ENCODE measurements at places on chromosomes 3 and 15.

- no peak for DNase-seq
Measured at GRCh38 chr3:151436675-151437446, 24.0 kb downstream of the IGSF10 start.

- no peak for DNase-seq
Measured at GRCh38 chr3:115704661-115705338, 81.5 kb downstream of the GAP43 start.

DNA sequence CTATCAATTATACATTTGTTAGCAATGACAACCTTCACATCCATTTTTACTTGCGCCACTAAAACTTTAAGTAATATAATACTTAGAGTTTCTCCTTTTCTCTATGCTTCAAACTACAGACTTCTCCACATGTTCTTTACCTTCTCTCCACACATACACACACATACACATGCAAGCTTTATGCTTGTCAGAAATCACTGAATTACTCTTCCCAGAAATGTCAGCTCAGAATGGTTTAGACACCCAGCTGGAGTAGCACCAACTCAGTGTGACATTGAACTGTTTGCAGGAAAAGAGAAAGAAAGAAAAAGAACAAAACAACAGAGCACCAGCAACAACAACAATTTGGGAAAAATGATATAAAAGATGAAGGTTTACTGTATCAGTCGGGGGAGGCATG, 20.9 kb downstream of the CBLB start:
- DNase-seq, result no peak

- DNase-seq, result no peak
Measured at GRCh38 chr15:34849364-34849959, 54.1 kb upstream of the ACTC1 start.

GRCh38 chr3:126419886-126420786, 25.4 kb downstream of the CFAP100 start:
- no peak for DNase-seq

- DNase-seq, result no peak
Measured at GRCh38 chr3:53139906-53140846, 9.9 kb upstream of the RFT1 start.

DNA sequence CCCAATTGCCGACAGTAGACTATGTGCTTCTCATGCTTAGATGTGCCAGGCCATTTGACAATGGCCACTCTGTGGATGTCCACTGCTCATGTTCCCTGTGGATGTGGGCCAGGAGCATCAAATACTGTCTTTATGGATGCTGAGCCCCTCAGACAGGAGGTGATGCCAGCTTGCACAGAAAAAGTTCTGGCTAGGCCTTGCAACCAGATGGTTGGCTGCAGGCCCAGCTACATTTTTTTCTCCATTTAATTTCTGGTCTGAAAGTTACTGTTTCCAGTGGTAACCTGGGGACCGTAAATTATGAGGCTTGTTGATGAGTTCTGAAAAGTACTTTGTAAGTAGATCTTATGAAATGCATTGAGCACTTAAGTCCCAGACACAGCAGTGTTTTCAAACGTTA, 228.5 kb downstream of the CHL1 start:
- no peak for DNase-seq

Data from stimulated activated CD8-positive, alpha-beta memory T cell treated with anti-CD3 and anti-CD28 coated beads, Interleukin-7, amount 100 ng/mL, for 24 hours (primary cell).